ENCODE measurements at places on chromosomes 1 and 21. TPM values are rescaled to one million over a fixed set of nuclear protein-coding genes. Genes with fewer than 3 reads are reported as not detected.
A peak's percentile ranks its signal among the peaks of the same experiment; 100 is the strongest.

DNA sequence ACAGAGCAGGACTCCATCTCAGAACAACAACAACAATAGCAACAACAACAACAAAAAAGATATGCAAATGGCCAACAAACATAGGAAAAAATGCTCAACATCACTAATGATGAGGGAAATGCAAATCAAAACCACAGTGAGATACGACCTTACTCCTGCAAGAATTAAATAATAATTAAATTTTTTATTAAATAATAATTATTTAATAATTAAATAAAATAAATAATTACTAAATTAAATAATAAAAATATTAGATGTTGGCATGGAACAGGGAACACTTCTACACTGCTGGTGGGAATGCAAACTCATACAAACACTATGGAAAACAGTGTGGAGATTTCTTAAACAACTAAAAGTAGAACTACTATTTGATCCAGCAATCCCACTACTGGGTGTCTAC lies 1022.3 kb upstream of the B3GALT2 start:
- no peak overlapping the region for H3K27ac ChIP-seq
- no peaks in the 10 kb centered on the region for H3K27me3 ChIP-seq
- H3K4me3 ChIP-seq, result no peak overlapping the region

DNA sequence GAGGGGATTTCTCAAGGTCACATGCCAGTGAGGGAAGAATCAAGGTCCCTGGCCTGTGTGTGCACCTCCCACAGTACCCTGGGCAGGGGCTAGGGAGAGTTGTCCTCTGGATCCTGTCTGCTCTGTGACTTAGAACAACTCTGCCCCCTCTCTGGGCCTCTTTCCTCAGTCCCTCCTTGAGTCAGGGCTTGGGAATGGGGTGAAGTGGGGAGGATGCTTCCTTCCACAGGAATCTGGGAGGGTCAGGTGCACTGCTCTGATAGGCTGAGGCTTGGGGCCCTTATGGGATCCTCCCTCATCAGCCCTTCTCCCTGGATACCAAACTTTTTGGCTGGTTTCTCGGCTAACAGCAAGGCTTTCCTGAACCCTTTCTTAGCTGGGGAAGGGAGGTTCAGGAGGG lies 2.5 kb downstream of the TRNP1 start:
- no peaks in the 10 kb centered on the region for H3K36me3 ChIP-seq
- H3K27ac ChIP-seq, result no peak overlapping the region
- H3K4me3 ChIP-seq, result no peak overlapping the region
- no peak for DNase-seq
- H3K27me3 ChIP-seq, result peaks cover 54% of the 10 kb centered on the region

- H3K27me3 ChIP-seq, result no peaks in the 10 kb centered on the region
- no peaks in the 10 kb centered on the region for H3K36me3 ChIP-seq
- no peak overlapping the region for H3K4me3 ChIP-seq
- H3K4me1 ChIP-seq, result no peaks in the 10 kb centered on the region
- no peak for DNase-seq
Observed at GRCh38 chr21:29382030-29382654, 83.4 kb downstream of the BACH1 start.

UMODL1 gene
- 0.05 TPM for total RNA-seq

GRCh38 chr1:109249654-109250401 lies 489 bp downstream of the CELSR2 start:
- DNase-seq, result no peak
- H3K27me3 ChIP-seq, result peaks cover 23% of the 10 kb centered on the region
- H3K4me3 ChIP-seq, result peak overlapping the region; percentile 37
- H3K4me1 ChIP-seq, result peaks cover 6% of the 10 kb centered on the region

AGT gene
- not detected for total RNA-seq

DNA sequence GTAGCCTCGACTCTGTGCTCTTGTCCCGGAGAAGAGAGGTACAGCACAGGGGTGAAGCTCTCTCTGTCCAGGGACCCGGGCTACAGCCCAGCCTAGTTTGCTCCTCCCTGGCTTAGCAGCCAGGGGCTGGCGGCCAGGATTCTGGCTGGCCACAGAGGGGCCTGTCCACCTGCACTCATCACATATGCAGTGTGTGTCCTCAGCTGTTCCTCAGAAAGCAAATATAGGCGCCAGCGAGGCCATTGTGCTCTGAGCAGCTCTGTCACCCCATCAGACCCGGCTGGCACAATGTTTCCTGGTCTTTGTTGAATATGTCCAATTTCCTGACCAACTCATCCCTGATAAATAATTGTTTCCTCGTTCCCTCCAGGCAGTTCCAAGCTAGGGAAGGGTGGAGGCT lies 28.5 kb downstream of the KCND3 start:
- peaks cover 8% of the 10 kb centered on the region for H3K27me3 ChIP-seq
- H3K4me3 ChIP-seq, result no peak overlapping the region
- no peak for DNase-seq
- no peaks in the 10 kb centered on the region for H3K4me1 ChIP-seq

- H3K4me3 ChIP-seq, result peak overlapping the region; percentile 23
- peaks cover 55% of the 10 kb centered on the region for H3K4me1 ChIP-seq
- H3K36me3 ChIP-seq, result no peaks in the 10 kb centered on the region
- DNase-seq, result peak; percentile 14
Observed at GRCh38 chr1:54813485-54814125, 12.5 kb upstream of the TTC22 start.

CRB1 gene
- total RNA-seq, result not detected

DNA sequence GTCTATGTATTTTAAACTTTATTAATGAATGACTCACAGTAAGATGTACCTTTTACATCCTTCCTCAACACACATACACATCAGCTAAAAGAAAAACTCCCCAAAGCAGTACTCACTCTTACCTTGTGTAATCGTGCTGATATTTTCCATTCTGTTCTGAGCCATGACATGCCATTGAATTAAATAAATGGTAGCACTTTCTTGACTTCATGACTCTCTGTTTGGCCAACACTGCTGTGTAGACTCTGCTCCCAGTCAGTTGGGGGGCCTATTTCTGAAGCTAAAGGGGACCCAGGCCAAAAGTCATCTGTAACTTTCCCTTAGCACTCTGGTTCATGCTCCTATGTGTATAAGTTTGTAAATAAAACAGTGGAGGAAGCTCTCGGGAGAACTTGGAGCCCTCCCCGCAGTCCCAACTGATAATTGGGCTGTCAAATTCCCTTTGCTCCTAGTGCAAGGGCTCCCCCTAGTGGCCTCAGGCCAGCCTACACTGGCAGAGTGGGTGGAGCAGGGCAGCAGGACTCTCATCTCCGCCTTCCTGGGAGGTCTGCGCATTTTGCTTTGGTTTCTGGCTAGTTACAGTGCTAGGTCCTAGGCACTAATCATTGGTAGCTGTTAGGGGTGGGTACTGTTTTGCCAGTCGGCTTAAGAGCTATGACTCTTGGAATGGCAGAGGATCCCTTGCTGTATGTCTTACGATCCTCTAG lies 1.7 kb upstream of the FYB2 start:
- no peaks in the 10 kb centered on the region for H3K36me3 ChIP-seq
- DNase-seq, result peak; percentile 70
- H3K27me3 ChIP-seq, result peaks cover 3% of the 10 kb centered on the region
- H3K27ac ChIP-seq, result no peak overlapping the region
- no peak overlapping the region for H3K4me3 ChIP-seq

MRAP gene
- not detected for total RNA-seq

GRCh38 chr1:36486439-36487335 lies 4.0 kb upstream of the CSF3R start:
- H3K27me3 ChIP-seq, result peaks cover 12% of the 10 kb centered on the region
- H3K27ac ChIP-seq, result no peak overlapping the region
- H3K36me3 ChIP-seq, result no peaks in the 10 kb centered on the region
- no peak for DNase-seq

TNFRSF8 gene
- 32.9 TPM for total RNA-seq

- no peaks in the 10 kb centered on the region for H3K4me1 ChIP-seq
- peaks cover 7% of the 10 kb centered on the region for H3K36me3 ChIP-seq
- no peak overlapping the region for H3K27ac ChIP-seq
- H3K4me3 ChIP-seq, result no peak overlapping the region
Observed at GRCh38 chr1:167924102-167924501, 10.2 kb upstream of the ADCY10 start.

DNA sequence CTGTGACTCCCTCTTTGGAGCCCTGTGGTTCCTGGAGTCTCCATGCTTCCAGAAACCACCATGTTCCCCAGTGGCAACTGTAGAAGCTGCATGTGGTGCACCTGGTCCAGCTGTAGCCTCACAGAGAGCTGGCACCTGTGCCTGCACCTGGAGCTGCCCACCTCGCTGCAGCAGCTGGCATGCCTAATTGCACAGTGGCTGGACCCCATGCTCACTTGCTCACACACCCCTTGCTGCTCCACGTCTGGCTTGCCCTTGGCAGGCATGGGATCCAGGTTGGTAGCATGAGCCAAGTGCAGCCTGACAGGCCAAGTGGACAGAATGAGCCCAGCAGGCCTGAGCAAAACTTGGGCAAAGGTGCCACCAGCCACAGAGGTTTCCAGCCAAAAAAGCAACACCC lies 680.1 kb downstream of the MATN1 start:
- no peak overlapping the region for H3K4me3 ChIP-seq
- no peaks in the 10 kb centered on the region for H3K36me3 ChIP-seq
- H3K27ac ChIP-seq, result no peak overlapping the region

CNR2 gene
- not detected for total RNA-seq

GRCh38 chr1:88685259-88685620 lies 1.2 kb downstream of the PKN2 start:
- H3K27ac ChIP-seq, result peak overlapping the region; percentile 93
- H3K4me3 ChIP-seq, result peak overlapping the region; percentile 99
- peaks cover 25% of the 10 kb centered on the region for H3K4me1 ChIP-seq
- peaks cover 7% of the 10 kb centered on the region for H3K36me3 ChIP-seq
- DNase-seq, result no peak

DNA sequence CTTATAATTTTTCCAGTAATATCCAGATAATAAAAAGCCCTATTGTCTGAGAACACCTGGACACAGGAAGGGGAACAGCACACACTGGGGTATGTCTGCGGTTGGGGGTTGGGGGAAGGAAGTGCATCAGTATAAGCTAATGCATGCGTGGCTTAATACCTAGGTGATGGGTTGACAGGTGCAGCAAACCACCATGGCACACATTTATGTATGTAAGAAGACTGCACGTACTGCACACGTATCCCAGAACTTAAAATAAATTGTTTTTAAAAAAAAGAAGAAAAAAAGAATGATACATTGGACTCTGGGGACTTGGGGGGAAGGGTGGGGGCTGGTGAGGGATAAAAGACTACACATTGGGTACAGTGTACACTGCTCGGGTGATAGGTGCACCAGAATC lies 144.9 kb upstream of the C1orf174 start:
- no peak overlapping the region for H3K27ac ChIP-seq
- H3K27me3 ChIP-seq, result no peaks in the 10 kb centered on the region
- H3K4me1 ChIP-seq, result no peaks in the 10 kb centered on the region
- H3K36me3 ChIP-seq, result no peaks in the 10 kb centered on the region
- H3K4me3 ChIP-seq, result no peak overlapping the region

AMIGO1 gene
- 1.3 TPM for total RNA-seq

- H3K27ac ChIP-seq, result no peak overlapping the region
- H3K4me3 ChIP-seq, result no peak overlapping the region
- no peaks in the 10 kb centered on the region for H3K4me1 ChIP-seq
Observed at GRCh38 chr1:156912861-156913808, 7.3 kb upstream of the LRRC71 start.

GRCh38 chr1:231581859-231582258 lies 44.7 kb upstream of the DISC1 start:
- no peak overlapping the region for H3K27ac ChIP-seq
- H3K4me1 ChIP-seq, result peaks cover 2% of the 10 kb centered on the region
- no peak overlapping the region for H3K4me3 ChIP-seq
- no peak for DNase-seq
- H3K36me3 ChIP-seq, result no peaks in the 10 kb centered on the region

GRCh38 chr1:151553659-151554058 lies 13.6 kb downstream of the TUFT1 start:
- H3K27me3 ChIP-seq, result no peaks in the 10 kb centered on the region
- H3K27ac ChIP-seq, result no peak overlapping the region
- no peak for DNase-seq
- no peaks in the 10 kb centered on the region for H3K36me3 ChIP-seq
